Ecto neural progenitor cell (in vitro differentiated cells): ENCODE measurements at places on chromosomes 3 and 15.

GRCh38 chr3:169575381-169575780 lies 88.1 kb downstream of the MECOM start:
- no peak for DNase-seq

DNA sequence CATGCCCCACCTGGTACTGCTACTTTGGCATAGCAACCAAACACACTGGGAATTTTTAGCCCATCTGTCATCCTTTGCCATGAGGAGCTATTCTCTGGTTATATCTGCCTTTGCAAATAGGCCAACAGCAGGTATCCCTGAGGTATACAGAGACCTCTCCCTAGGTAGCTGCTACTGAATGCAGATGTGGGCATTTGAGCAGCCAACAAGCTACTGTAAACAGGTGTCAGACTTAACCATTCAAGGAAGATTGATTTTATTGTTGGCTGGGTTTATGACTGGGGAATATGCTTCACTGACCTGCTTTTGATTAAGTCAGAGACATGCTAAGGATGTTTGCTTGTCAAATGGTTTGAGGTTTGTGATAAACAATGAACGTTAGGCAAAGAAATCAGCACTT lies 183.2 kb downstream of the OXSM start:
- no peak for DNase-seq

DNA sequence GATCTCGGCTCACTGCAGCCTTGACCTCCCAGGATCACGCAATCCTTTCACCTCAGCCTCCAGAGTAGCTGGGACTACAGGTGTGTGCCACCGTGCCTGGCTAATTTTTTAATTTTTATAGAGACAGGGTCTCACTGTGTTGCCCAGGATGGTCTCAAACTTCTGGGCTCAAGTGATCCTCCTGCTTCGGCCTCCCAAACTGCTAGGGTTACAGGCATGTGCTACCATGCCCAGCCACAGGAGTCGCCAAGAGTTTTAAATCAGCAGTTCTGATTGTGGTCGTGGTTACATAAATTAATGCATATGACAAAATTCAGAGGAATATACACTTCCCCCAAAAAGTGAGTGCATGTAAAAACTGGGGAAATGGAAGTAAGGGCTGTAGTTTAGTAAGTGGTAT lies 32.9 kb downstream of the MEGF11 start:
- DNase-seq, result no peak

DNA sequence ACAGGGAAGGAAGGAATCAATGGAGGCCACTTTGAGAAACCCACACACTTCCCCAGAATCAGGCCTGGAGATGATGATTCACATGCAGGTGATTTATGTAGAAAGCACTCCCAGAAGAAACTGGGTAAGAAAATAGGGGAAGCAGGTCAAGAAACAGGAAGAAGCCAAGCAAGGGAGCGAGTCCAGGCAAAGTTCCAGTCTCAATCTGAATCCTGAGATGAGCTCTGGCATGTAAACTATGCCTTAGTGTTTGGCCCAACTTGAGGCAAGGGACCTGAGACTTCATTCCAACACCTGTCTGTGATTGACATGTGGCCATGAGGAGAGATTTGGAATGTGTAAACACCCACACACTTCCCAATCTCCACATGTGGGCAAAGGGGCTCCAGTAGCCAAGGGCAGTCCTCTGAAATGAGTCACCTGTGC lies 61.6 kb upstream of the CTNNB1 start:
- DNase-seq, result no peak

GRCh38 chr15:96340598-96341512 lies 10.4 kb downstream of the NR2F2 start:
- DNase-seq, result peak; percentile 84

- no peak for DNase-seq
These were observed 248.5 kb downstream of the ZMAT3 start for GRCh38 chr3:178823150-178823549.

- no peak for DNase-seq
These were observed 39.3 kb downstream of the TRANK1 start for GRCh38 chr3:36905545-36905944.

- no peak for DNase-seq
These were observed 158.8 kb downstream of the CLSTN2 start for GRCh38 chr3:140093742-140094141.

DNA sequence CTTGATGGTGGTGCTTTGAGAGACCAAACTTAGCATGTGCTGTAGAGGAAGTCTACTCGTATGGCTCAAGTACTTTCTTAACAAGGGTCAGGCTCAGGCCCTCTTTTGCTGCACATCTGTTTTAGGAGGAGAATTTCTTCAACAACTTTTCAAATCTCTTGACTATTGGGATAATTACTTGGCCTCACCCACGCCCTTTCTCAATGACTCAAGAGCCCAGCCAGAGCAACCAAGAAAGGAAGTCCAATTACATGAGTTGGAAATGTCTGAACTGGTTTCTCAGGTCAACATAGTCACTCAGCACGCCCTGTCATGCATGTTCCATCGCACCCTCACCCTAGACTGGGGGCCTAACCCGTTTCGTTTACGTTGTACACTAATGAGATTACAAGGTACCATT lies 44.8 kb upstream of the UMPS start:
- no peak for DNase-seq

GRCh38 chr3:12601072-12601471 lies 44.2 kb downstream of the MKRN2 start:
- no peak for DNase-seq

DNA sequence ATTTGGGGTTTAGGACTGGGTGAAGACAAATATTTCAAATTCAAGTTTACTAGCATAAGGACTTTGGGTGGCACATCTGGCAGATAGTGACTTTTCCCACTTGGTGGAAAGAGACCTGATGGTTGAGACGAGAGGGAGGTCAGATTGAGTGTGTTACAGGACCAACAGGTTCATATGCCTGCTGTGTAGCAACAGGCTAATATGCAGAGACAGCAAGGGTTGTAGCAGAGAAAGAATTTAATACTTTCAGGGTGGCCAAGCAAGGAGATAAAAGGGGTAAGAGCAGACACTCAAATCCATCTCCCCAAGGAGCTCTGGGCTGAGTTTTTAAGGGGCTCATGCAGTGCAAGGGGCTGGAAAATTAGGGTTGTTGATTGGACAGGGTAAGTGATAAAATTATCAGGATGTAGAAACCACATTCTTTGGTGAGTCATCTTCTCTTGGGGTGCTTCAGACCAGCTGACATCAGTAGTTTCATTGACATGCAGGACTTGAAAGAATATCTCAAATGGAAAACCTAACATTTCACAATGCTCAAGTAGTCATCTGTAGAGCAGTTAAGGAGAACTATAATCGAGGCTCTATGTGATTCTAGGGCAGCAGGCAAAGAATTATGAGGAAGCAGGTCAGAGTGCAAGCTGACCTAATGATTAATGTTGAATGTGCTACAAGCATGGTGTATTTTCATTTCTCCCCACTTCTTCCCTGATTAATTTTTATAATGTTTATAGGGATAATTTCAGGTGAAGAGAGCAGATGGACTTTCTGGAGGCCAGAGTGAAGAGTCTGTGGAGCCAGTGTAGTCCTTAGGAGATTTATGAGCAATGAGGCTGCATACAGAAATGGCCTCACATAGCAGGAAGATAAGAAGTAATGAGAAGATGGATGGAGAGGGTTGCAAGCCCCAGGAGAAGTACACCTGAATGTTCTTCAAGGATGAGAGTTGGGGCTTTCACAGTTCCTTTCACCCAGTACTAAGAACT lies 13.7 kb downstream of the FOXB1 start:
- no peak for DNase-seq
